ENCODE measurements at places on chromosomes 1 and 21.

- DNase-seq, result no peak
Measured at GRCh38 chr1:215606036-215606435, 38.9 kb downstream of the KCTD3 start.

GRCh38 chr1:216700779-216701178, 22.4 kb downstream of the ESRRG start:
- no peak for DNase-seq

DNA sequence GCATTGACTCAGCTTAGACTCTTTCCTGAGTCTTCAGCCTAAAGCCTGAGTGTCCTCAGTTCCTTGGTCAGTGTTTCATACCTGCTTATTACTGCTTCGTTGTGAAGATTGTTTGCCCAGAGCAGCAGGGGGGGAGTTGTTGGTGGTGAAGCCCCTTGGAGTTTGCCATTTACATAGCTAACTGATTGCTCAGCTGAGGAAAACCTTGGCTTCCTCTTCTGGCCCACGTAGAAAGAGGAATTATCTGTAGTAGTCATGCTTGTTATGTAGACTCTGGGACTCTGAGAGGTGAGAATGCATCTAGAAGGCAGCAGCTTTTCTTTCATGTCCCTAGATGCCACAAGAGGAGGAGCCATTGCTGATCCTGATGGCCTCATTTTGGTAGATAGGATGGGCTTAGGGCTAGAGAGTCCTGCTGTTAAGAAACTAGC, 125.9 kb downstream of the MAST2 start:
- no peak for DNase-seq

- DNase-seq, result peak; percentile 49
Measured at GRCh38 chr1:23980728-23981070, 572 bp upstream of the SRSF10 start.

DNA sequence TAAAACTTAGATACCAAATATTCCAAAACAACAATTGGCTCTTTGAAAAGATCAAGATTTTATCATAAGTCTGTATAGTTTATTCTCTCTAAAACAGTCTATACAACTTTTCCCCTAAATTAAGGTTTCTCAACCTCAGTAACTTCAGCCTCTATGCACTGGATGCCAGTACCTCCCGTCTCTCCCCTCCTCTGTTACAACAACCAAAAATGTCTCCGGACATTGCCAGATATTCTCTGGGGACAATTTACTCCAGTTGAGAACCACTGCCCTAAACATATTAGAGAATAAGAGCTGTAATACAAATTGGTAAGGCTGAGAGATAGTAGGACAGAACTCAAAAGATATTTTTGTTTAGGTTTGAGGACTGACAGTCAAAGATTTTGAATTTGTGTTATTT, 71.6 kb downstream of the TMEM200B start:
- DNase-seq, result no peak

- no peak for DNase-seq
Measured at GRCh38 chr1:179821524-179821923, 56.1 kb downstream of the TOR1AIP2 start.
